ENCODE measurements at places on chromosomes 6 and 20.

GRCh38 chr20:53276143-53276542 is 304.0 kb downstream of the TSHZ2 start:
- DNase-seq = no peak

GRCh38 chr6:170043881-170044790 is 246.7 kb downstream of the DLL1 start:
- DNase-seq = no peak

DNA sequence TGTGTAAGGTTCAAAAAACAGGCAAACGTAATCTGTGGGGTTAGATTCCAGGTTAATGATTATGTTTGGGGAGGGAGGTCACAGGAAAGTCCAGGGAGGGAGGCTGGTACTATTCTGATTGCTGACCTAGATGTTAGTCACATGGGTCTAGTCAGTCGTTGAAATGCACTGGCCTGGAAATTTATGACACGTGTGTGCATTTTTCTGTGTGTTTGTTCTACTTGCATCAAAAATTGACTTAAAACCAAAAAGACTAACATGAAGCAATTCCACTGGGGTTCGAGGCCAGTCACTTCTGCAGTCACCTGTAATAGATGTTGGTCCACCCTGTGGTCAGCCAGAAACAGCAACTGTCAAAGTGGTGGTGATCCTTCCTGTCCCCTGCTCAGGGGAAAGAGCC is 104.2 kb upstream of the MLN start:
- no peak for DNase-seq

DNA sequence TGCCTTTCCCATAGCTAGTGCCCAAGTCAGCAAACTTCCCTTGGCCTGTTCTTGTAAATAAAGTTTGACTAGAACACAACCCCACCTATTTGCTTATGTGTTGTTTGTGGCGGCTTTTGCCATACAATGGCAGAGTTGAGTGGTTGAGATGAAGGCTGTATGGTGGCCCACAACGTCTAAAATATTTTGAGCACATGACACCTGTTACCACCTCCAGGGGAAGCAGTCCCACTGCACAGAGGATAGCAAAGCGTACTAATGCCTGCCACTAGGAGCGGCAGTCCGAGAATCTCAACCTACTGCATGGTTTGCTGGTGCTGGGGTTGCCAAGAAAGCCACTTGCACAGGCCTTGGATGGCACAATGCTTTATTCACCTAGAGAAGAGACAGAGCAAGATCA is 58.6 kb downstream of the TGM2 start:
- DNase-seq = no peak

DNA sequence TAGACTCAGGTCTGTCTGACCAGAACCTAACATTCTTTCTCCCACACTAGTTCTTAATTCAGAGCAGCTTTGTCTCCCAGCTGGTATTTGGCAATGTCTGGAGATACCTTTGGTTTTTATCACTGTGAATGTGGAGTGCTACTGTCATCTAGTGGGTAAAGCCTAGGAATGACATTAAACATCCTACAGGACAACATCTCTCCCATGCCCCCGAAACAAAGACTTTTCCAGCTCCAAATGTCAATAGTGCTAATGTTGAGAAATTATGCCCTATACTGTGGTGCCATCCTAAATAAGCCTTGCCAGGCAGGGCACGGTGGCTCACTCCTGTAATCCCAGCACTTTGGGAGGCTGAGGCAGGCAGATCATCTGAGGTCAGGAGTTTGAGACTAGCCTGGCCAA is 4.2 kb upstream of the TTPAL start:
- DNase-seq = peak; percentile 53

GRCh38 chr6:111057074-111057752 is 30.1 kb upstream of the SLC16A10 start:
- DNase-seq = peak; percentile 43

Data from brain (organoid and tissue), 16 donors.